T47D (cell line): ENCODE measurements at places on chromosomes 12 and 14.

DNA sequence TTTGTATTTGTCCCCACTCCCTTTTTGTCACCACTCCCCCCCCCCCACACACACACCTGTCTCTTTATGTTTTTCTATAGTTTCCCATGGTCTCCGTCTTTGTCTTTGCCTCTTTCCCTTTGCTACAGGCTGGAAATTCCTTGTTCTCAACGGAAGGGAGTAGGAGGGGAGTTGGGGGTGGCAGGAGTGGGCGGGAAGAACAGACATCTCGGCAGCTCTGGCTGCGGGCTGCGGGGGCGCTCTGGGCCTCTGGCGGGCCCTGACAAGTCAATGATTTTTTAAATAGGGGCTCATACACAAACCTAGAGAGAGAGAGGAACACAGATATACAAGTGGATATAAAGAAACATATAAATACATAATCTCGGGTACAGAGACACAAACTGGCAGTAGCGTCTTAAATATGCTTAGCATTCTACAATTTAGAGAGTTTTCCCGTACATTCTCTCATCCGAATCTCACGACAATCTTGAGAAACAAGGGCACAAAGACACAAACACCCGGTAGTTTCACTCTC lies 2.4 kb upstream of the NAB2 start:
- no peak for DNase-seq

- DNase-seq, result no peak
Observed at GRCh38 chr14:55028066-55028465, 1.0 kb downstream of the SOCS4 start.

DNA sequence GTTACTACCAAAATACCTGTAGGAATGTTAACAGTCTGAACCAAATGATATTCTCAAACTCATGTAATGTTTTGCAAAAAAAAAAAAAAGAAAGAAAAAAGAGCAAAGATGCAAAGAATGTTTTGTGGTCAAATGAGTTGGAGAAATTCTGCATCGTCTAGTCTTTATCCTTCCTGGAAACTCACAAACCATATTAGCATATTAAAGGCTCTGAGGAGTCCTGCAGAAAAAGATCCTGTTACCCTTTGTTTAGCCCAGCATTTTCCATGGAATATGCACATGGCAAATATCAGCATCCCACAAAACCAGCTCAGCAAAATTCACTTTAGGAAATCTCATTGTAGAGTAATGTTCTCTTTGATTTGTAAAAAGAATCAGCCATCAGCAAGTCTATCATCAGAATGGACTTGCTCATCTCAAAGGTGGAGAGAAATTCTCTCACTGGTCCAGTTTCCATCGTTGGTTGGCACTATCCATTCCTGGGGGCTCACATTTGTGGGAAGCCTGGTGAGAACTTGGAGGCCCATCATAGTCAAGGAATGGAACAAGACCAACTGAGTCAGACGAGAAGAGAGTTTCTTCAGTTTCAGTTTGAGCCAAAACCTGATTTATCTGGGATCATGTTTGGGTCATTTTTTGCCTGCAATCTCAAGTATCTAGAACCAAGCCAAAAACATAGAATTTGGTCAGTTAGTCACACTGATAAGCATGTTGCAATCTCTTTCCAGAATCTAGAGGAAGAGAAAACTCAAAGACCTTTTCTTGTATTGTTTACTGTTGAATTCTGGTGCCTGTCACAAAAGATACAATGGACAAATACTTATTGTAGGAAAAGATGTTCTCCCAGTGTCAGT lies 129.8 kb downstream of the TBX5 start:
- no peak for DNase-seq

DNA sequence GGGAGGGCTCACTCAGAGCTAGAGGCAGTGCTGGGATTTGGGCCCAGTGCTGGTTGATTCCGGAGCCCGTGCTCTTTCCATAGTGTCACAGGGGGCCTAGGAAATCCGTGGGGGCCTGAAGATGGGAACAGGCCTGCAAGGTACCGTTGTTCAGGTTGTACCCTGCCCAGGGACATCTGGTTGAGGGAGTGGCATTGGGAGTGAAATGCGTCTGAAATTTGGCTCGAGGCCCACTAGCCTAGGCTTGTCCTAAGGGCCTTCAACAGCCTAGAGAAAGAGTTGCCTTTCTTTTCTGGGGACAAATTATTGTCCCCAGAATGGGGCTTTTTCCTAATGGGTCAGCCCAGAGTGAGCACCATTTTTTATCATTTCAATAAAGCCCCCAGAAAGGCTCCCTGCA lies 26.4 kb upstream of the FAM222A start:
- no peak for DNase-seq

DNA sequence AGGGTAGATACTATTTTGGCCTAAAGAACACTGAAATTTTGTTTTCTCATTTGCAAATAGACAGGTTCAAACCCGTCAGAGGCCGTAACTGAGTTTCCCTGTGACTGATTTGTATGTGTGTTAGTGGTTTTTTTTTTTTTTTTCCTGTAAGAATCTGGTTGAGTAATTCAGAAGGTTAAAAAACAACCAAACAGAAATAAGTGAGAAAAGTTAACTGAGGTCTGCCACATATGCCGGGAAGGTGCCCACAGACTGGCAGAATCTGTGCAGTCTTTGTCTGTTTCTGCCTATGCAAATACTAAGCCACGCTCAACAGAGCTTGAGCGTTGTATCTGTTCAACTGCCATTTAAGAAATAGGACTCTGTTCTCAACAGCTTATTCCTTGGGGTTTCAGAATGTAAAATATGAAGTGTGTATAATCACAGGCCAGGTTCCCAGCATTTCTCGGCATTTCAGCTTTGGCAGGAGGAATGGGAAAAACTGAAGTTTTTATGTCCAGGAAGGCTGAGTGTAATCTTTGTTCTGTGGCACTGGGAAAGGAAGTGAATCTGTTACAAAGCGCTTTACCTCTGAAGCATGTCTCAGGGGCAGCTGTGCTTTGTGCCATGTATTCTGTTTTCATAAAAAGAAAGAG lies 181.9 kb downstream of the PRKCH start:
- no peak for DNase-seq
